ENCODE measurements at places on chromosomes 1 and 21. TPM values are rescaled to one million over a fixed set of nuclear protein-coding genes. Genes with fewer than 3 reads are reported as not detected.

The MYOG gene
- total RNA-seq = not detected

The FNDC7 gene
- total RNA-seq = under 0.01 TPM

GRCh38 chr1:100869996-100870395 is 24.6 kb downstream of the EXTL2 start:
- DNase-seq = no peak

- peak; percentile 24 for DNase-seq
These were observed 7.2 kb upstream of the BECN2 start for GRCh38 chr1:241950390-241950789.

DNA sequence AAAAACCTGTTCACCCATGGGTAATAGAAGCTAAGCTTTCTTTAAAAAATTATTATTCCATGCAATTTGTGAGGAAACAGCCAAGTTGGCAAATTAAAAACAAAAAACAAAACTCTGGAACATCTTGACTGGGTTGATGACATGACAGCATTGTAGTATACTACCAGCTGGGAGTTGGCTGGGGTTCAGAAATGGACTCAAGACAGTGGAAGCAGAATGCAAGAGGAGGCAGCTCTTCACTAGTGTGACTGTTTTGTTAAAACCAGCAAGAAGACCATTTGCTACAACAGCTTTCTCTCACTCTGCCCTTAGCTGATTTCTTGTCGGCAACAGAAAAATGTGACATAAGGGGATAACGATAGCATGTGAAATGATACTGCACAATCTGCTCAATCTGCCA is 1298.9 kb upstream of the ADGRL4 start:
- DNase-seq = no peak

GRCh38 chr1:247407180-247407616 is 8.8 kb upstream of the NLRP3 start:
- DNase-seq = peak; percentile 54

- DNase-seq = peak; percentile 21
These were observed 87.4 kb upstream of the ERRFI1 start for GRCh38 chr1:8113262-8114220.

GRCh38 chr1:86247597-86248279 is 91.2 kb upstream of the COL24A1 start:
- DNase-seq = peak; percentile 40

- DNase-seq = no peak
These were observed 73.6 kb downstream of the SKI start for GRCh38 chr1:2301607-2302291.

All from Daoy (cell line).